ENCODE measurements at places on chromosomes 4 and X.
A peak's percentile ranks its signal among the peaks of the same experiment; 100 is the strongest.

DNA sequence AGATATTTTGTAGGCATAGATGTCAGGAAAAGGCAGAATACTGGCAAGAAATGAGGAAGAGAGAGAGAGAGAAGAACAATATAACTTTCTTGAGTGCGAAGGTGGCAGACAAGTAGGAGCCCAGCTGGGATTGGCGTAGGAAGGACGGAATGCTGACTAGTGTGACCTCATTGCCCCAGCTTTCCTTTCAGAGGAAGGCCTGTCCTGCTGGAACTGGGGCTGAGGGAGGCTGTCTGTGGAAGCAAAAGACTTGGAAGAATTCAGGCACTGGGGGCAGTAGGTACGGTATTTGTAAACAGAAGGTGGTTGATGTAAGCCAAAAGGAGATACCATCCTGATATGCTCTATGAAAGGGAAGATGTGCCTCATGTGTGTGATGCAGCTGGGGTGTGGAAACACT lies 818.4 kb downstream of the ADGRL3 start:
- no peak for DNase-seq

GRCh38 chr4:36054694-36055422 lies 189.5 kb downstream of the ARAP2 start:
- no peak for DNase-seq

DNA sequence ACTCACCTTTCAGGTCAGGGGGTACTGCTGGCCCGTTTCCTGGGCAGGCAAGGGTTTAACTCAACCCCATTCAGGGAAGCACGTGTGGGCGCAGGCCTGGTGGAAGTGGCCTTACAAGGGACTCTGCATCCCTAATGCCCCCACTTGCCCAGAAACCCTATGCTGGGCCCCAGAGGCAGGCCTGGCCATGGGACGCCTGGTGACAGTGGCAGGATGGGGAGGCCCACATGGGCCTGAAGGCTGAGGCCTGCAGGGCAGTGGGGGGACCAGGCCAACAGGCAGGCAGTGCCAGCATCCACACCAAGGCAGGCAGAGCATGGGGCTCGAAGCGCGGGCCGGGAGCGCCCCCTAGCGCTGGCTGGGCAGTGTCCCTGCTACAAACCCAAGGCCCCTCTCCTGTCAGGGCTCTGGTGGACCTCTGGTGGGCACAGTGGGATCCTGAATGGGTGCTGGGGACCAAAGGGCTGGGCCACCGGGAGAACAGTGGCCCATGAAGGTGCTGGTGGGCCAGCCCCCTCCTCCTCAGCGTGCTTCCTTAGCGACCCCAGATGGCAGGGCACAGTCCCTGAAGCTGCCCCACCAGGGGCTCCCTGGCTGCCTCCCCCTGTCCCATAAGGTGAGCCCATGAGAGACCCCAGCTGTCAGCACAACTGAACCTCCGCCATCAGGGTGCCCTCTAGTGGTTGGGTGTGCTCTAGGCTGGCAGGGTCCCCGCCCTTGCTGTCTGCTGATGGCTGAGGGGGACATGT lies 16.8 kb downstream of the FGFR3 start:
- peak; percentile 76 for DNase-seq

GRCh38 chr4:83093060-83093640 lies 21.4 kb downstream of the PLAC8 start:
- no peak for DNase-seq

GRCh38 chr4:52945326-52945898 lies 83.3 kb downstream of the RASL11B start:
- DNase-seq, result no peak

- no peak for DNase-seq
Observed at GRCh38 chr4:165461159-165461821, 82.5 kb downstream of the CPE start.

- no peak for DNase-seq
Observed at GRCh38 chr4:186105647-186106321, 1.3 kb downstream of the FAM149A start.

DNA sequence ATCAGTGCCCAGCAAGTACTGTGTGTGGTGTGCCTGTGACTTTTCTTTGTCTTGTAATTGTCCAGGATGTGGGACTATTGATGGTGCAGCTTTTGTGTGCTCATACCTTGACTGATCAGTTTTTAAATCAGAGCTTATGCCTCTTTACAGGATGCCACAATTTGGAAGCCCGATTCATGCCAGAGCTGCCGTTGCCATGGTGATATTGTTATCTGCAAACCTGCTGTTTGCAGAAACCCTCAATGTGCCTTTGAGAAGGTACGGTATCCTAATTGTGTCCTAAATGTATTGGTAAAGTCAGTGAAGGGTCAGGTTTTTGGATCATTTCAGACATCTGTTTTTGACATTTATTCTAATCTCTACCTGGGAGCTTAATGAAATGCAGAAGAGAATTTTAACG lies 180.2 kb downstream of the FRAS1 start:
- no peak for DNase-seq

- DNase-seq, result no peak
Observed at GRCh38 chr4:83172371-83172770, 57.8 kb upstream of the PLAC8 start.

DNA sequence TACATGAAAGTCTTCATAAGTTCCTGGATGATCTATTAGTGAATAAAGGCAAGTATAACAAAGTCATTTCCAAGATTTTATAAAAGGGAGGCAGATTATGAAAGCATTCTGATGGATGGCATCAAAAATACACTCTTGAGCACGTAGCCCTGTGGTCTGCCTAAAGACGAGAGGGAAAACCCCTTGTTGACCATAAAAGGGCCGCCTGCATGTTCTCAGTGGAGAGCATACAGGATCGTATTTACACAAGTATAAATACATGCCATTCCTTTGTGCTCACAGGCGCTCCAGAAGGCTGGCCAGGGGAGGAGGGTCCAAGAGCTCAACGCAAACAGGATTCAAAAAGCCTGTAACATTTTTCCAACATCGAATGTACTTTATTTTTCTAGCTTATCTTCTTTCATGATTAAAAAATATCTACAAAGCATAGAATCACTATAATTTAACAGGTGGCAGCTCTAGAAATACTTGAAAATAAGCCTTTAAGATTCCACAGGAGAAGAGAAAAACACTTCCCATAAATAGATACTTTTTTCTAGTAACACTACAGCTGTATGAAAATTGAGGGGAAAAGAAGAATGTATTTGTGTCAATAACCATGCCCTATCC lies 29.6 kb downstream of the PDGFC start:
- no peak for DNase-seq

DNA sequence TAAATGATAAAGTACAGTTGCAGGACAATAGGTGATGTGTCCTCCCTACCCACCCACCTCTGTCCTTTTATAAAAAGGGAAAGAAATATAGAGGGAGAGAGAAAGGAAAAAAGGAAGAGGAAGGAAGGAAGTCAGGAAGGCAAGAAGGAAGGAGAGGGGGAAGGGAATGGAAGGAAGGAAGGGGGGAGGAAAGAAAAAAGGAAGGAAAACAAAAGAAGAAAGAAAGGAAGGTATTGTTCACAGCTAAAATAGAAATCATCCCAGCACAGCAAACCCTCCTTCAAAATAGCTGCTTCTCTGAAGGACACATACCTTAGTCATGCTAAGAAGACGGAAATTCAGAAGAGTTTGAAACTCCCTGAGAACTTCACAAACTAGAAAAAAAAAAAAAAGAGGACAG lies 8.4 kb downstream of the NKX6-1 start:
- DNase-seq, result no peak

- no peak for DNase-seq
Observed at GRCh38 chrX:49243166-49243565, 7.9 kb downstream of the CCDC22 start.
